Muscle of back (tissue), 13 donors: ENCODE measurements at places on chromosomes 2 and 18.

DNA sequence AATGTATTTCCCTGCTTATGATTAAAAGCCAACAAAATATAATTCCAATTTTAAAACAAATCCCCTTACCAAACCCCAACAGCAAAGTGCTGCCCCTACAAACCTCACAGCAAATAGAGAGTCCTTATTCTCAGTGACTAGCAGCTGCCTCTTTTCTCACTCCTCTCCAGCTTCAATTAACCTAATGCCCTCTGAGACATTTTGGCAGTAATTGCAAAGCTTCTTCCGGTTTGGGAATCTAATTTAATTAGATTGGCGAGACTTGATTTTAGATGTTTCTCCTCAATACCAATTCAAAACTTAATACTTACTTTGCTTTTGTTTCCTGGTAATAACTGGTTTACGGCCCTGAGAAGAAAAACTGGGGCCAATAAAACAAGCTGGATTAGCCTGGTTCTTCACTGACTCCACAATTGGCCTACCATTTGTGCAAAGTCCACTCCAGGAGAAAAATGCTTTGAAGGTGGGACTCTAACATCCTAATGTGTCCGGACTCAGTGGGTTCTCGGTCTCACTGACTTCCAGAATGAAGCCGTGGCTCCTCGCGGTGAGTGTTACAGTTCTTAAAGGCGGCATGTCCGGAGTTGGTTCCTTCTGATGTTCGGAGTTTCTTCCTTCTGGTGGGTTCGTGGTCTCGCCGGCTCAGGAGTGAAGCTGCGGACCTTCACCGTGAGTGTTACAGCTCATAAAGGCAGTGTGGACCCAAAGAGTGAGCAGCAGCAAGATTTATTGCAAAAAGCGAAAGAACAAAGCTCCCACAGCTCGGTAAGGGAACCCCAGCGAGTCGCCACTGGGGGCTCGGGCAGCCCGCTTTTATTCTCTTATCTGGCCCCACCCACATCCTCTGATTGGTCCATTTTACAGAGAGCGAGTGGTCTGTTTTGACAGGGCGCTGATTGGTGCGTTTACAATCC, 52.8 kb downstream of the SLC35F5 start:
- DNase-seq, result no peak

- DNase-seq, result no peak
Measured at GRCh38 chr2:70678576-70679143, 89.3 kb downstream of the ADD2 start.

- DNase-seq, result no peak
Measured at GRCh38 chr18:72187956-72188355, 356.2 kb downstream of the CBLN2 start.

DNA sequence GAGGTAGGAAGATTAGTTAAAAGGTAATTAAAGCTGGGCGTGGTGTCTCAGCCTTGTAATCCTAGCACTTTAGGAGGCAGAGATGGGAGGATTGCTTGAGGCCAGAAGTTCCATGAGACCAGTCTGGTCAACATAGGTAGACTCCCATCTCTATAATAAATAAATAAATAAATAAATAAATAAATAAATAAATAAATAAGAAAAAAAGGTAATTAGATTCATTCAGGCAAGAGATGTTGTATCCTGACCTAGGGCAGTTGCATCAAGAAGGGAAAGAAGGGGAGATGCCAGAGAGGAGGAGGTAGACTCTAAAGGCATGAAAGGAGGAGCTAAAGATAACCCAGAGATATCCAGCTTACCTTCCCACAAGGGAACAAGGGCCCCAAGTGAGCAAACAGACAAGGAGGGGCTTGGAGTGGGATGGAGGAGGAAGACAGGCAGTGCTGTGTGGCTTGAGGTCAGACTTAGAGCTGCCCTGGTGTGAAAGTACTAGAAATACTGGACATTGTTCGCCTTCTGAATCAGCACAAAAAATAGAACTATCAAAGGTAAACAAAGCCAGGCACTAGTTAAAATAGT, 7.4 kb upstream of the RAB1A start:
- DNase-seq, result no peak

DNA sequence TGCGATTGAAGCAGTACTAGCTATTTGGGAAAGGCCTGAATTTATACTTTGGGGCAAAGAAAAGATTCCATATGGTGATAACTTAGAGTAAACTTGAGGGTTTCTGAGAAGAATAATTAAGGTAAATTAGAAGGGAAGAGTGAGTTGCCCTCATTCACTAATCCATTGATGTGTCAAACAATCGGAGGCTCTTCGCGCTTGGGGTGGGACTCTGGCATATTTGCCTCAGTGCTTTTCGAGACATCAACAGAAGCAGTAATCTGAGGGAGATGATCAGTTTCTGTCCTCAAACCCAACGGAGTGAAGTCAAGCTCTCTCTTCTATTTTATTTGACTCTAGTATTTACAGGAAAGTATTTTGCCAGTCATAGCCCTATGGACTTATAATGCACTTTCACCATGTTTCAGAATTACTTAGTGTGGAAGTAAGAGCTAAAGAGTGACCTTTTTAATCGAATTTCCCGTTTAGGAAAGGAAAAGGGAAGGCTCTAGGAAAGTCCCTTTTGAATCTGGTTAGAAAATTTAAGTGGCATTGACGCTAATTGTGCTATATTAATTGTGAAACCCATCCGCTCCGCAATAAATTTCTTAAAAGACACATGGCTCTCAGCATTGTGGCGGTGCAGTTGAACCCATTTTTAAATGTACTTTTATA, 1.3 kb downstream of the RAB10 start:
- DNase-seq, result no peak

DNA sequence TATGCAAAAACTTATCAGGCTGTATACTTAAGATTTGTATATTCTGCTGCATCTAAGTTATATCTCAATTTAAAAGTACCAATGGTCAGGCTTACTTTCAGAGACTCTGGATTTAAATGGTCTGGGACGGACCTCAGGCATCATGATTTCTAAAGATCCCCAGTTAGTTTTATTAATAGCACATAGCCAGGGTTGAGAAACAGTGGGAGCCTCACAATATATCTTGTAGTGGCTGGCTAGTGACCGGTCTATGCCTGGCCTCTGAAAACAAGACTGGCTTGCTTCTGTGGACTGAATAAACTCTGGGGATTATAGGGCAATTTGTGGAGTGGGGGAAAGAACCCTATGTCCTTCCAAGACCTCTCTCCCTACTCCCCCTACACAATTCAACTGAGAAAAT, 162.5 kb upstream of the SLC1A4 start:
- no peak for DNase-seq

GRCh38 chr18:34999756-35000289, 41.4 kb upstream of the MAPRE2 start:
- DNase-seq, result peak; percentile 76

DNA sequence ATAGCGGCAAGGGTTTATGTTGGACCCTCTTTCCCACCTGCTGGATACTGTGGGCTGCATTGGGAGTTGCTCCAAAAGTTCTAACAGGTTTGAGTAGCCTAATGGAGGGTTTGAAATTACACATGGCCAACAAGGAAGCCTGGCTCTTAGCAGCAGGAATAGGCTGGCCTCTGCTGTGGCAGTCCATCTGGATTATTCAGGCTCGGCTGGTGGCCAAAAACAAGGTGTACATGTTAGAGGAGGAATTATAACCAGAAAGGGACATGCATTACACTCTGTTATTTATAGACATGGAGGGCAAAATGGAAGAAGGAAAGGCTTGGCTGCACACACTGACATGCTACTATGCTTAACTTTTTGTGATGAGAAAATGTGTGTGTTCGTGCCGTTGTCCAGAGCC, 61.1 kb upstream of the NRXN1 start:
- no peak for DNase-seq

DNA sequence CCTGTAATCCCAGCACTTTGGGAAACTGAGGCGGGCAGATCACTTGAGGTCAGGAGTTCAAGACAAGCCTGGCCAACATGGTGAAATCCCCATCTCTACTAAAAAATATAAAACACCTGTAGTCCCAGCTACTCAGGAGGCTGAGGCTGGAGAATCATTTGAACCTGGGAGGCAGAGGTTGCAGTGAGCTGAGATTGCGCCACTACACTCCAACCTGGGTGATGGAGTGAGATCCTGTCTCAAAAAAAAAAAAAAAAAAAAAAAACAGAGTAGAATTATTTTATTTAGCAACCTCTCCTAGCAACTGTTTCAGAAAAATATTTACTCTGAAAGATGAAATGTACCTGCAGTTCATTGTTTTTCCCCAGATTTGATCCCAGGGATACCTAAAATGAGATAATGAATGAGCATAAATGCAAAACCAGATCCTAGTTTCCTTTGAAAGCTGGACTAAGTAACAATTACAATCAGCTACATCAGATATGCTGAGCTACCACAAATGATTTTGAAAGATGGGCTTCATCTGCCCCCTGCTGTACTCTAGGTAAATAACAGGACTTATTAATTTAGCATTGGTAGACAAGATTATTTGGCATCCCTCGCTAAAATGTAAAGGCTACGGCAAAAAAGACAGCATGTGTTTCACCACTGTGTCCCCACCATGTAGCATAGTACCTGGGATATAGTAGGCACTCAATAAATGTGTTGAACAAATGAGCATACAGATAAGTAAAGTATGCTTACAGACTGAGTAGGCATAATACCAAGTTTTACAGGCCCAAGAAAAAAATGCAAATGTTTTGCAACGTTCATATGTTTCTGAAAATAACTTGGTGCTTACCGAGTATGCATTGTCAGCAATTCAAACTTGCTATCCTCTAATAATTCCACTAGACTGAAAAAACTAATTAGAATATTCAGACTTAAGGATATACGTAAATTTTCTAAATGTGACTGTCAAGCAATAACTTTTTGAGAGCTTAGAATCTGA, 102.5 kb downstream of the ATL2 start:
- DNase-seq, result peak; percentile 76

- no peak for DNase-seq
Measured at GRCh38 chr2:217462121-217462520, 540.7 kb downstream of the TNS1 start.

GRCh38 chr2:203340791-203341487, 12.7 kb downstream of the ABI2 start:
- no peak for DNase-seq

- DNase-seq, result no peak
Measured at GRCh38 chr2:191109888-191110287, 40.9 kb downstream of the STAT4 start.

- no peak for DNase-seq
Measured at GRCh38 chr2:240339411-240340360, 95.8 kb upstream of the GPC1 start.

DNA sequence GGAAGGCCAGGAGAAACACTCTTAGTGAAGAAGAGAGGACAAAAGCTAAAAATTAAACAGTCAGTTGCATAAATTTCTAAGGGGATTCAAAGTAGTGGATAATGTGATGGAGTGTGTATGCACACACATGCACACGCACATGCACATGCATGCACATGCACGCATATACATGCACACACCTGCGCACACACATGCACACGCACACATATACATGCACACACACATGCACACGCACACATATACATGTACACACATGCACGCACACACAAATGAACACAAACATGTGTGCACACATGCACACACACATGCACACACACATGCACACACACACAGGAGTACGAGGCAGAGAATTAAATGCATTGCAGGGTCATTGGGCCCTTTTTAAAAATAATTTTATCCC, 117.6 kb downstream of the DNER start:
- no peak for DNase-seq

DNA sequence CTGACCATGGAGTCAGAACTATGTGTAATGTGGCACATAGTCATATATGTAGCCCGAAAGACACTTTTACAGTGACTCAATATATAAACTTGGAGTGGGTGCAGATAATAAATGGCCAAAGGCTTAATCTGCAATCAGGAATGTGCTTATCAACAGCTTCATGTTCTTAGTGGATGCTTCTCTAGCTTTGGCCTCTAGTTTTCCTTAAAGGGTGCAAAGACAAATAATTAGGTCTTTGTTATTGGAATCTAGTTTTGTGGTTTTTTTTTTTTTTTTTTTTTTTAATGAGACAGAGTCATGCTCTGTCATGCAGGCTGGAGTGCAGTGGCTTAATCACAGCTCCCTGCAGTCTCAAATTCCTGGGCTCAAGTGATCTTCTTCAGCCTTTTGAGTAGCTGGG, 625.6 kb downstream of the EPHA4 start:
- DNase-seq, result no peak

- DNase-seq, result no peak
Measured at GRCh38 chr18:12247946-12248345, 6.2 kb upstream of the CIDEA start.

DNA sequence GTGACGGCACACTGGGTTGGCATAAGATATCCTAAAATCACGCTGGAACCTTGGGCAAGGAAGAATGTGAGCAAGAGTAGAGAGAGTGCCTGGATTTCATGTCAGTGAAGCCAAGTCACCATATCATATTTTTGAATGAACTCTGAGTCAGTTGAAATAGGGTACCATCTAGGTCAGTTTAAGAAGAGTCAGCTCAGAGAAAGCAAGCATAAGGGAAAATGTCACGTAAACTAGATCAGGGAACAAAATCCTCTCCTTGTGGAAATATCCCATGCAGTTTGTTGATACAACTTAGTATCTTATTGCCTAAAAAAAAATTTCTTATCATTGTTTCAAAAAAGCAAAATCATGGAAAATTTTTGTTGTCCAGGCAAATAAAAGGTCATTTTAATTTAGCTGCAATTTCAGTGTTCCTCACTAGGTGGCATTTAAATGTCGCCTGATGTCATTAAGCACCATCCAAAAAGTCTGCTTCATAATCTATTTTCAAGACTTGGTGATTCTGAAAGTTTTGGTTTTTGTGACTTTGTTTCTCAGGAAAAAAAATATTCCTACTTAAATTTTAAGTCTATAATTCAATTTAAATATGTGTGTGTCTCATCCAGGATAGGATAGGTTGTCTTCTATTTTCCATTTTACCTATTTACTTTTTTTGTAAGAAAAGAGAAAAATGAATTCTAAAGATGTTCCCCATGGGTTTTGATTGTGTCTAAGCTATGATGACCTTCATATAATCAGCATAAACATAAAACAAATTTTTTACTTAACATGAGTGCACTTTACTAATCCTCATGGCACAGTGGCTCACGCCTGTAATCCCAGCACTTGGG, 19.6 kb downstream of the RSAD2 start:
- DNase-seq, result peak; percentile 74

GRCh38 chr2:102197389-102198137, 10.7 kb downstream of the IL1RL2 start:
- no peak for DNase-seq
